Endodermal cell (in vitro differentiated cells): ENCODE measurements at places on chromosomes 1 and 21.

DNA sequence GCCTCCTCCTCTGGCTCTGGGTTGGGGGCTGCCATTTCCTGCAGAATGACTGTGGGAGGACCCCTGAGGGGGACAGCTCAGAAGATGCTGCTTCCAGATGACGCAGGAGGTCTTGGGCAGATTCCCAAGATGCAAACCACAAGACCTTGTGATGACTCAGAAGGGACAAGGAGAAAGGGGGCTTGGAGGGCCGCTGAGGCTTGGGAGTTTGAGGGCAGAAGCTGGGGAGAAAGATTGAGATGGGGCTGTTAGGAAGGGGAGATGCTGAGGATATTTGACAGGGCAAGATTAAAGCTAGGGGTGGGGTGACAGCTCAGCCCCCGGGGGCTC is 7.5 kb downstream of the PTPRU start:
- DNase-seq: no peak
- no peak overlapping the region for H3K27ac ChIP-seq
- no peaks in the 10 kb centered on the region for H3K36me3 ChIP-seq
- H3K4me3 ChIP-seq: no peak overlapping the region

GRCh38 chr1:25644962-25645361 is 28.4 kb downstream of the MAN1C1 start:
- H3K4me1 ChIP-seq: peaks cover 13% of the 10 kb centered on the region
- no peaks in the 10 kb centered on the region for H3K36me3 ChIP-seq
- H3K4me3 ChIP-seq: no peak overlapping the region
- H3K27ac ChIP-seq: no peak overlapping the region

DNA sequence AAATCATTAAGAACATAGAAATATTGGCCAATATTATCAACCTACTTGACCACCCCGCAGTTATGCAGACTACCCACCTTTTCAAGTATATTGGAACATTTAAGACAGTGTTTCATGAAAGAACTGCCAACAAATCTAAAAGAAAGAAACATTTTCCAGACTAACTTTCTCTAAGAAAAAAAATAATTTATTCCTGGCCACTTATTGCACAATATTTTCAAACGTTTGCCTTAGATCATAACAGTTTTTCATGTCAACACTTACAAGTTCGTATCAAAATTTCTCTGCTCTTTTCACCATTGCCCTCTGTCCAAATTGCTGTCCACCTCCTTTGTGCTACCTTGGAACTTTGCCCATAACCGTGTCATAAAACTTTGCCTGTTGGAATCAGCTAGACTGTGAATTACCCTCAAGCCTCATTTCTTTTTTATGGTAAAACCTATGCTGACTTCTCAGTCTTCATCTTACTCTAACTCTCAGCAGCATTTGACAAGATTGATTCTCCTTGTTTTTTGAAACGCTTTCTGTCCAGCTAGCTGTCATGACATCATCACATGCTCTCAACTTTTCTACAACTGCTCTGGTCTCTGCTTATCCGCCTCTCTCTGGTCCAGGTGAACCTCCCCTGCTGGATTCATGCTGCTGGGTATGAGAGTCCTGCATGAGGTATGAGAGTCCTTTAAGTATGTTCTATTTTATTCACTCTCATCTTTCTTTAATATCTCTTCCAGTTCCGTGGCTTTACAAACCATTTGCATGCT is 92.8 kb upstream of the CHRM3 start:
- H3K27me3 ChIP-seq: no peaks in the 10 kb centered on the region
- no peaks in the 10 kb centered on the region for H3K36me3 ChIP-seq
- DNase-seq: no peak
- no peaks in the 10 kb centered on the region for H3K4me1 ChIP-seq
- no peak overlapping the region for H3K27ac ChIP-seq

GRCh38 chr1:47388891-47389238 is 27.2 kb upstream of the FOXE3 start:
- no peak overlapping the region for H3K4me3 ChIP-seq
- H3K27ac ChIP-seq: no peak overlapping the region
- peaks cover 5% of the 10 kb centered on the region for H3K4me1 ChIP-seq

DNA sequence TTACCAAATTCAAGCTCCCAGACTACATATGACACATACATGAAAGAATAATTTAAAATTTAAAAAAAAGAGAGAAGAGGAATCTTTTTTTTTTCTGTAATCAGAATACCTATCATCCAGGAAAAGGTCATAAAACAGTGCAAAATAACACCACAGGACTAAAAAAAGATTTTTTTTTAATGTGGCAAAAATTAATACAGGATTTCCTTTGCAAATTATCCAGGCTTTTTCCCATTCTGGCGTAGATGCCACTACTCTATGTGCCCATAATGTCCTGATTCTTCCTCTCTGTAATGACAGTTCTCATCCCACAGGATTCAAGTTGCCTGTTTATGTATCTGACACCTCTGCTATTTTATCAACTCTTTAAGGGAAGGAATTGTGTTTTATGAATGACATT is 429.6 kb downstream of the SMYD3 start:
- DNase-seq: no peak
- H3K4me3 ChIP-seq: no peak overlapping the region
- peaks cover 2% of the 10 kb centered on the region for H3K4me1 ChIP-seq
- H3K36me3 ChIP-seq: no peaks in the 10 kb centered on the region
- no peaks in the 10 kb centered on the region for H3K27me3 ChIP-seq

DNA sequence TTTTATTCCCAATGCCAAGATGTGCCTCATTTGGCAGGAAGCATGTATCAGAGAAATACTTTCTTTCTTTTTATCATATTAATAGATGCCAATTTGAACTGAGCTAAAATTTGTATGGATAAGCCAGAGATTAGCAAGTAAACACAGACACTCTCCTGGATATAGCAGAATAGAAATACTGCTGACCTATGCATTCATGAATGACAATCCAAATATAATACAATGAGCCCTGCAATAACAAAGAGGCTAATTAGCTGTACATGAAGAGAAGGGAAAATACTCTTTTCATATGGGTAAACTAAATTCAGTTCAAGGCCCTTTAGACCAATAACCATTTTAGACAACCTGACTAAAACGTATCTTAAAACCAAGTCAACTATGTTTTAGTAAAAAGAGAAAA is 388.1 kb upstream of the NR5A2 start:
- no peaks in the 10 kb centered on the region for H3K4me1 ChIP-seq
- no peaks in the 10 kb centered on the region for H3K36me3 ChIP-seq
- no peak overlapping the region for H3K27ac ChIP-seq
- no peak overlapping the region for H3K4me3 ChIP-seq
- DNase-seq: no peak

DNA sequence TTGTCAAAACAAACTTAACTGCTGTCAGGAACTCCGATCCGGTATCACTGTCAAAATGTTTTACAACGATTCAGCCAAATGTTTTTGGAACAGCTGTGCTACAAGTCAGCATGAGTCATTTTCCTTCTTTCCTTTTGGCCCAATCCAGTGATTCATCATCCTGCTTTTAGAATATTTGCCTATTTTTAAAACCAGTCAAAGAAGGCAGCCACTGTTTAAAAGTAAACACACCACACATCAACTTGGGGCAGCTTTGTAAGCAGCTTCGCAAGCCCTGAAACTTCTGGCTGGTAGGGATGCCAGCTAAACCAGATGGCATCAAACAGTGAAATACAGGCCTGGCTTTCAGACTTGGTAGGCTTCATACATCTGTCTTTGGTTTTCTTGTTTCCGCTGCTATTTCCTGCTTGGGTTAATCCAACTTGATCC is 14.9 kb downstream of the MAP3K7CL start:
- no peaks in the 10 kb centered on the region for H3K36me3 ChIP-seq
- H3K27me3 ChIP-seq: no peaks in the 10 kb centered on the region
- H3K27ac ChIP-seq: no peak overlapping the region
- H3K4me3 ChIP-seq: no peak overlapping the region
- no peak for DNase-seq
- no peaks in the 10 kb centered on the region for H3K4me1 ChIP-seq

- DNase-seq: no peak
- H3K27me3 ChIP-seq: no peaks in the 10 kb centered on the region
- no peaks in the 10 kb centered on the region for H3K4me1 ChIP-seq
- H3K36me3 ChIP-seq: no peaks in the 10 kb centered on the region
Measured at GRCh38 chr1:89737985-89738510, 82.8 kb upstream of the LRRC8D start.

- H3K4me3 ChIP-seq: no peak overlapping the region
- H3K4me1 ChIP-seq: peaks cover 24% of the 10 kb centered on the region
- no peaks in the 10 kb centered on the region for H3K36me3 ChIP-seq
- no peak for DNase-seq
- H3K27me3 ChIP-seq: no peaks in the 10 kb centered on the region
Measured at GRCh38 chr21:45366476-45366875, 38.5 kb upstream of the COL18A1 start.

DNA sequence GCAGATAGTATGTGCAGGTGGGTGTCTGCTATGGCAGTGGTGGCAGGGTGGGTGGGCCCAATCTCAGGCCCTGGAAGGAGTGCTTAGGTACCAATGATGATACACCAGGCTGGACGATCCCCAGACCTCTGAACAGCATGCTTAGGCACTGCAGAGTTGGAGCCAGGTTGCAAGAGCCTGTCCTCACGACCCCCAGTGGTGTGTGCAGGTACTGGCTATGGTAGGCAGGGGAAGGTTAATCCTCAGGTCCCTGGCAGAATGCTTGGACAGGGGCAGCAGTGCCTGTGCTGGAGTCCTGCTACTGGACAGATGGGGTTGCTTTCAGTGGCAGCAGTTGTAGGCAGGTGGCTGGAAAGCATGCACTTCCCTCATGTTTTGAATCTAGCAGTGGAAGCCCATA is 100.5 kb upstream of the NEK7 start:
- no peaks in the 10 kb centered on the region for H3K4me1 ChIP-seq
- no peaks in the 10 kb centered on the region for H3K36me3 ChIP-seq
- peak; percentile 89 for DNase-seq
- H3K4me3 ChIP-seq: no peak overlapping the region
